ENCODE measurements at places on chromosomes 5 and 9. TPM values are rescaled to one million over a fixed set of nuclear protein-coding genes. Genes with fewer than 3 reads are reported as not detected.
A peak's percentile ranks its signal among the peaks of the same experiment; 100 is the strongest.

SLC25A2 gene
- total RNA-seq, result 0.27 TPM

IFNE gene
- 8.3 TPM for total RNA-seq

STARD4 gene
- 65.0 TPM for total RNA-seq

DNA sequence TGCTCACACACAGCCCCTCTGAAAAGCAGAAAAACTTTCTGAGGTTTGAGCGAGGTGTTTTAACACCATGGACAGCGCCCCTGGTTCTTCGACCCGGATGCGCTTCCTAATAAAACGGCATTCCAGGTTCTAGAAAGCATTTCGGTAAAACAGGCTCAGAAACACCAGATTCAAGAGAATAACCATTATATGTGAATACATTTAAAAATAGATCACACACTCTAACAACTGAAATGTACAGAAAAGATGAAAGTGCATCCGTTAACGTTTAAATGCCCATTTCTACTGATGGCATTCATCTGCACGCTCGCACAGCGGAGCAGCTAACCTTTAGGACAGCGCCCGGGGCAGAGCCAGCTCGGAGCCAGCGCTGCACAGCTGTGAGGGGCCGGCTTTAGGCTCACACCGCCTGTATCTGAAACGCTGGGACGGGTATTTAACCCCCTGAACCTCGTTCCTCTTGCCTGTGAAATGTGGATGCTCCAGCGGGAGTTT is 26.3 kb upstream of the TENT4A start:
- no peak for DNase-seq

DNA sequence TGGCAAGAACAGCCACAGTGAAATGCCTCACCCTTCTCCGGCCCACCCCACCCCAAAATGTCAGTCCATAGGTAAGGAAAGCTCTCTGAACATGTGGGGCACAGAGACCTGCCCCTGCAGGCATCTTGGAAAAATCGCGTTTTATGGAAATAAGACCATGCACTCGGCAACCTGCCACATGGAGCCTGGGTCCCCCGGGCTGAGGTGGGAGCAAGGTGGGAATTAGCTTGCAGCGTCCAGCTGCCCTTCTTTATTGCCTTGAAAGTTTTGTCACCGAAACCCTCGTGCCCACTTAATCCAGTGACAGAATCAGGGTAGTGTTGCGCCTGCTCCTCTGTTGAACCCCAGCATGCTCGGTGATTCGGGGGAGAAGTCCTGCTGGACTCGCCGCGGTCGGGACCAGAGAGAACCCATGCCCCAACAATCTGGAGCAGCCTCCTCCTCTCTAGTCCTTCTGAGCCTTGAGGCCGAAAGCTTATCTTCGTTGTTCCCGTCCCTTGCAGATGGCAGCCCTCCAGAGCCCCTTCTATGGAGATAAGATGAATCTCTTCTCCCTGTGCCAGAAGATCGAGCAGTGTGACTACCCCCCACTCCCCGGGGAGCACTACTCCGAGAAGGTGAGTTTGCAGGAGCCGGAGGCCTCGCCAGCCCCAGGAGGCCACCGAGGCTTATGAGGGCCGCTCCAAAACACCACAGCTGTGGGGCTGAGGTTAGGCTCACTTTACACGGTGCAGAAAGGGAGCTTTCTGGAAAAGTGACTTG is 67.9 kb downstream of the PSMB7 start:
- no peak for DNase-seq

DNA sequence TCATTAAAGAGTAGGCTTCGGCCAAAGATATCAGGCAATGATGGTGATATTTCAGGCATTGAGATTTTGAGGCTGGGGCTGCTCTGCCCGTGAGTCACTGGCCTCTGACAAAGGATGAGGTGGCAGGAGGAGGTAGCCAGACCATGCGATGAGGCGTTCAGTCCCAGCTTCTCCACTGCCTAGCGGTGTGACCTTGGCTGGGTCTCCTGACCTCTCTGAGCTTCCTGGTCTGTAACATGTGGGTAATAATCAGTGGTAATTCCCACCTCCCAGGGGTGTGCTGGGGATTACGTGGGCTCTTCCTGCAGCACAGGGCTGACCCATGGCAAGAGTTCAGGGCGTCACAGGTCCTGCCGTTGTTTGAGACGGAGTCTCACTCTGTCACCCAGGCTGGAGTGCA is 73.2 kb upstream of the RAPGEF1 start:
- no peak for DNase-seq

- no peak for DNase-seq
Observed at GRCh38 chr9:79236466-79236865, 335.3 kb upstream of the TLE4 start.

GRCh38 chr9:136049491-136050265 is 45.4 kb downstream of the NACC2 start:
- DNase-seq, result no peak

- DNase-seq, result peak; percentile 16
Observed at GRCh38 chr5:68661237-68661636, 432.6 kb upstream of the SLC30A5 start.

Measured in Calu3 (cell line).